ENCODE measurements at places on chromosomes 13 and 19.
A peak's percentile ranks its signal among the peaks of the same experiment; 100 is the strongest.

DNA sequence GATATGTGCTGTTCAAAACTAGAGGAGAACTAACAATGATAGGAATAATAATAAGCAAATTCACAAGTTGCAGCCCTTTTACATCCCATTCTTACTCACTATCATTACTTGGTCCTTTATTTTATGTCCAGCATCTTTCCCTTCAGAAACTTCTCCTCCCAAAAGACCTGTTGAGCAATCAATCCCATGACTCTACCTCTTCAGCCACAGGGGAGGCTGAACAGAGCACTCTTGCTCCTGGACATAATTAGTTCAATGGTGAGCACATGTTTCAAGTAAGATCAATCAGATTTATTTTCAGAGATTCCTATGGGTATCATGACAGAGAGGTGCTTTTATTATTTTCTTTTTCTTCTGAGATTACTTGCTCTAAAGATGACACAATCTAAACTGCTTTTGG lies 260.0 kb downstream of the COG6 start:
- no peak for DNase-seq

DNA sequence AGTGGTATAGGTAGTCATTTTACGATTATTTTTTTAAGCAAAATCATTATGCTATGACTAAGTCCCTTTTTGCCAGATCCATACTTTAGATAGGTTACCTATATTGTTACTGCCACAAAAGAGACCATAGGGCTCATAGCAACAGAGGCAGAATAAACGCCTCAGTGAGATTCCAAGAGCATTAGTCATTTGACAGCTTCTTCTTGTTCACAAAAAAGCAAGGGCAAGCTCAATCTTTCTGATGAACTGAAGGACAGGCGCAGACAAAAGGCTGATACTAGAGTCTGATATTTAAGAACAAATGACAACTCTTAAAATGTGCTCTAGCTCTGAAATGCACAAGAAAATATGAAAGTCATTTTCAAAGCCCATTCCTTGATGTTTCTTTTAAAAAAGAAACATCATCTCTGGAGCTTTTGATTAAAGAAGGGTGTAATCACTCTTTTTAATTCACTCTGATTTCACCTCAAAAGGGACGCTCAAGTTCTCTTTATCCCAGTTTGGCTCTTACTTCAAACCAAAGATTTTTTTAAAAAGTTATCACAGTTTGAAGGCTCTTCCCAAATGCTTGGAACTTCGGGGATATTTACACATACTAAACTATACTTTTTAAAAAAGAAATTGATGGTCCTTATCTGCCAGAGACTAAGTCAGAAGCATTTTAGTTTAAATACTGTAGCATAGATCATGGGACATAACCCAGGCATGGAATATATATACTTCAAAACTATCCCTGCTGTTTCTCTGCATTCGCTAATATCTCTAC lies 187.2 kb downstream of the EFNB2 start:
- DNase-seq: no peak

DNA sequence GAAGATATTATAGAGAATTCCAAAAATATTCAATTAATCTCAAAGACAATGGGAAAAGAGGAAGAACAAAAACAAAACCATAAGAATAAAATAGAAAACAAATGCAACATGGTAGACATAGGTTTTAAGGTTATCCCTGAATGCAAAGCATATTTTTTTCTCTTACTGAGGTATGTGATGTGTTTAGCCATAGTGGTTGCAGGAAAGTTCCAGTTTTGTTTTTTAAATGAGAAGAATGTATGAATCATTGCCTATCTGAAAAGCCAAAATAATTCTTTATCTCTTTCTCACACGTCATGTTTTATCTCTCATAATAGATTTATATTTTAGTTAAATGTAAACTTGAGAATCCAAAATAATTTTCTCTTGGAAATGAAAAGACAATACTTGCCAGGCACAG lies 2591.7 kb upstream of the PCDH20 start:
- no peak for DNase-seq

DNA sequence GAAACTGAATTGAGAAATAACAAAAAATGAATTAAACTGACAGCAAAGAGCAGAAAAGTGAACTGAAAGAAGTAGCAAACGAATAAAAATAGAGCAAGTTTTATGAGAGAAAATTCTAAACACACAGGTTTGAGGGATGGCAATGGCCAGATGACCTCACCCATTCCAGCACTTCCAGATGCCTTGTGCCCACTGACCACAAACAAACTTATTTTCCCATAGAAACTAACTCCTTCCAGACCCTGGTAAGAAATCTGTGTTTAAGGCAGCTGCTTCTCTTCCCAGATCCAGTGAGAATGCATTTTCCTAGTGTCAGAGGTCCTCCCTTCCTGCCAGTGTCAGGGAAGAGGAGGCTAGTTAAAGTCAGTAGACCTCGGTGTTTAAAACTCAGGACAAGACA lies 51.7 kb downstream of the RXFP2 start:
- no peak for DNase-seq

DNA sequence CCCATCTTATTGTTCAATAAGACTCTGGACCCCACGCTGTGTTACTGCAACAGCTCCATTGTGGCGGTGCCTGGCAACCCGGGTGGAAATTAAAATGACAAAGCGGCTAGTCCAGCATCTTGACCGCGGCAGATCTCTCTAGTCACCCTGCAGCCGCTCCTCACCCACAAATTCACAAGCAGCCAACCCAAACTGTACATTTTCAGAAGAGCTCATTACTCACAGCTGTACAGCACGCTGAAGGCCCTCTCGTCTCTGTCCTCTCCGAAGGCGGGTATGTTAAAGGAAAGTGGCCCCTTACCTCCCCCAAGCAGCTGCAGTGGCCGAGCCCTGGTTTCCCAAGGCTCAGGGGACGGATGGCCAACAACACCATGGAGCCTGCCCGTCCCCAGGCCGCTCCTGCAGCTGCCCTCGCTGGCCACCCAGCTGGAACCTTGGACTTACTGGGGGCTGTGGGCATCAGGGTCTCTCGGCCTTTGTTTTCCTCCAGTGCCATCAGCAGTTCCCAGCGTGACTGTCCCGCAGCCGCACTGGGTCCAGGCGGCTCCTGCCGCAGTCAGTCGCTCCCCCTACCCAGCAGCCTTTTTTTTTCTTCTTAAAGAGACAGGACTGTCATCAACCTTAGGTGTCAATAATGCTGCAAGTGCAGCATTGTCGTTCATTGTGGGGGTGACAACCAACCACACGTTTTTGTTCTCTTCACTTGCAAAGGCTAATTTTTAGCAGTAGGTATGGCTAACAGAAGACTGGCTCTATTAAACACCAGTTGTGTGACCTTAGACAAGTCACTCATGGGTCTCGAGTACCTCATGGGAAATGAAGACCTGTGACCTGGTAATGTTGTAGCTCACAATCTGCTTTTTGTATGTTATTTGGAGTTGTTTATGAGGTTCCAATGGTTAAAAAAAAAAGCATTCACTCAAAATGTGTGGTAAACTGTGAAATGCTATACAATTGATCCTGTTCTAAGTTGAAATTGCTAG lies at the start of gene SACS:
TSS of gene SACS (minus strand) at position 532 of the 983 bp plus-strand sequence. CDS start 22,463 bp downstream, outside the sequence.
- DNase-seq: no peak

DNA sequence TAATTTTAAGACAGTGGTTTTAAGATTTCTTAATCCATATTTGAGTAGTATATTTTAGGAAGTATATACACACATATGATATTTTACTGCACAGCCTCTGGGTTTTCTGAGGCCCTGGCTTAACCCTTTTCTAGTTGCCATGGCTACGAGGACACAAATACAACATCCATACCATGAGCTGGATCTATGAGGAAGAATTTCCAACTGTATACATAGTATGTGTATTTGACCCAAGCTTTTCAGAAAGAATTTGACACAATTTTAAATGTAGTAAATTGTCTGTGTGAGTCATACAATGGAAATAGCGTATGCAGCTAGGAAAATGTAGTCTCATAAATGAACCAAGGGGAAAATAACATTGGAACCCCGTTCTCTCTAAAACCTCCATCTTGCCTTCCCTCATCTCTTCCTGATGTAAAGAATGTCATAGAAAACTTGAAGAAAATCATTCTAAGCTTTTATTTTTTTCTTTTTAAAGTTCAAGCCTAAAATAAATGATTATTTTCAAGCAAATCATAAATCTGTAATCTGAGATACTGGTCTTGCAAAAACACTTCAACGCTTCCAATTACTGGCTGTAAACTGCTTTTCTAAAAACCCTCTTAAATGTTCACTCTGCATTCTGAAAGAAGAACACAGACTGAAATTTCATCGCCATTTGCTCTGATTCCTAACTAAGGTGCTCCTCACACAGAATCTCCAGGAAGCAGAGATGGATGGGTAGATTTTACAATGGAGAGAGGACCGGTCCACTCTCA lies 172.4 kb downstream of the LACC1 start:
- DNase-seq: no peak

DNA sequence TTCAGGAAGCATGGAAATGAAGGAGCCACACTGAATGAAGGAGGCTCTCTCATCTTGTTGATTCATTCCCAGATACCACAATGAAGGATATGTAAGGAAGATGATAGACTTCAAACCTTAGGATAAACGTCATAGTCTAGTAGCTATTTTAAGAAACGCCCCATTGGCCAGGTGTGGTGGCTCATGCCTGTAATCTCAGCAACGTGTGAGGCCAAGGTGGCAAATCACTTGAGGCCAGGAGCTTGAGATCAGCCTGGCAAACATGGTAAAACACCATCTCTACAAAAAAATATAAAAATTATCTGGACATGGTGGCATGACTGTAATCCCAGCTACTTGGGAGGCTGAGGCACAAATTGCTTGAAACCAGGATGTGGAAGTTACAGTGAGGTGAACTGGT lies 17.1 kb upstream of the ZNF841 start:
- DNase-seq: no peak

DNA sequence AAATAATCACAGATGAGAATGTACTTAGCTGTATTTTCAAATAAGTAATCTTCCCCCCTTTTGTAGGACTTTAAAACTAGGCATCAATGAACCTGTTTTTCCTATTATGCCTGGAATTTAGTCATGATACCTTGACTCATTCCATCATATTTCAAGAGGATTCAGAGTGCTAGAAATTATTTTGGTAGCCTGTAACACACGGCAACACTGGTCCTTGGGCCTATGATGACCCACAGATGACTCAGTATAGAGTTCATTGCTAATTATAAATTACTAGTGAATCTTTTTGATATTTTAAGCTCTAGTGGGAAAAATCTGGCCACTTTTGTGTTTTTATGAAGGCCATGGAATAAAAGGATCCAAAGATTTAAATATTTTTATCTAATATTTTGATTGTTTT lies 26.0 kb upstream of the GARRE1 start:
- no peak for DNase-seq

DNA sequence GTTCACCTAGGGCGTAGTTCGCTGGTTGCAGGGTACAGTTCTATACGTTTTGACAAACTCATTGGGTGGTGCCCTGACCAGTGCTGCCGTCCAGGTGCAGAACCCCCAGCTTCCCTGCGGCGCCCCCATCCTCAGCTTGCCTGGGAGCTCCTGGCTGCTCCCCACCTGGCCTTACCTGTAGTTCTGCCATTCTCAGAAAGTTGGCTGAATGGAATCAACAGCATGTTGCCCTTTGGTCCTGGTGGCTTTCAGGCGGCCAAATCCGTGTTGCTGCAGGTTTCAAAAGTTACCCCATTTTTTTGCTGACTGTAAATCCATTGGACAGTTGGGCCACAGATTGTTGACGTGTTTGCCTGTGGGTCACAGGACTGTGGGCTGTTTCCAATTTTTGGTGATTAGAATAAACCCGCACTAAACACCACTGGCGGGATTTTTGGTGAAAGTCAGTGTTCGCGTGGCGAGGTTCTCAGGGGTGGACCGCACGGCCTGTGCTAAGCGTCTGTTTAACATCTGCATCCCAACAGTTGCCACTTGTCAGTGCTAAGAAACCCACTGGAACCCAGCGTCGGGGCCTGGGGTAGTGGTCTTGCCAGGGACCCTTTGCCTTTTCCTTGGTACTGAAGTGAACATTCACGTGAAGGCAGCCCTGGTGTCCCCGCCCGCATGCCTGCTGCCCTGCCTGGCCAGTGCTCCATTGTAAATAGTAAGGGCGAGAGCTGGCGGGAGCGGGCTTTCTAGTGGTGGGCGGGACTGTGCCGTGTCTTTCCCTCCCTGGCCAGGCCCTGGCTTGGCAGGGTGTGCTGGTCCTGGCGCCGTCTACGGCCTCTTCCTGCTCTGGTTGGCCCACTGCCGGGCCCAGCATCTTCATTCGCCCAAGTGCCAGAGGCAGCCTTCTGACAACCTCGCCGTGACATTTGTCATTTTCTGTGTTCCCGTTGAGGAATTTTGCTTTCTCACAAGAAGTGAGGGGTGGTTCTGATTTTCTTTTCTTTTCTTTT lies 3.3 kb downstream of the DOT1L start:
- peak; percentile 29 for DNase-seq

GRCh38 chr19:41401483-41401882 lies 3.9 kb downstream of the BCKDHA start:
- DNase-seq: no peak

- DNase-seq: no peak
These were observed at the start of gene RAX2 for GRCh38 chr19:3771906-3772455. TSS of gene RAX2 (minus strand) at chr19:3772228. CDS start at chr19:3771742, 486 bp downstream.

DNA sequence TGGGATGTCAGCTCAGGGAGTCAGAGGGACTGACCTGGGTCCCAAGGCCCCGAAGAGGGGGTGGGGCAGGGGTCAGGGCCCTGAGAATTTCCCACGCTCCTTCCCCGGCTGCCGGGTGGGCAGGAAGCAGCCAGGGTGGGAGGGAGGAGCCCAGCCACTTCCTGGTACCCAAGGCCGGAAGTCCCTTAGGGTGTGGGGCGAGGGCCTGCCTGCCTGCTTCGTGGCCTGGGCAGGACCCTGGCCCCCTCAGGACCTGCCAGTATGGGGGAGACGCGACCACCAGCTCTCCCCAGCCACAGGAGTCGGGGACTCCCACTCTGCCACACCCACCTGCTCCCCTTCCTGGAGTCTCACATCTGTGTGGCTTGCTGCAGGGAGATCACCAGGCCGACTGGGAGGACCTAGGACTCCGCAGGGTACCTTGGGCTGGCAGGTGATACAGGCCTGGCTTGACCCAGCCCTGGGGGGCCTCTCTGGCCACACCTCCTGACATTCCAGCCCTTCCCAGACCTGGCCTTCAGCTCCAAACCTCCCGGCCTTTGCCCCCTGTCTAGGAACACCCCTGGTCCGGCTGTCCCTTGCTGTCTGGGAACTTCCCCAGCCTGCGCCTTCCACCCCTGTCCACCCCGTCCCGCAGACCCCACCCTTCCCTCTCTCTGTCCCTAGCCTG lies 9.8 kb upstream of the CIRBP start:
- DNase-seq: no peak

- no peak for DNase-seq
These were observed 9.5 kb downstream of the SLC15A1 start for GRCh38 chr13:98742961-98743360.

- DNase-seq: no peak
These were observed 88.6 kb downstream of the FGF9 start for GRCh38 chr13:21759463-21759862.

- no peak for DNase-seq
These were observed 146.1 kb downstream of the PCDH9 start for GRCh38 chr13:67084066-67084465.

GRCh38 chr19:33125929-33126388 lies 6.0 kb upstream of the WDR88 start:
- no peak for DNase-seq
